ENCODE measurements at places on chromosomes 16 and 17.

DNA sequence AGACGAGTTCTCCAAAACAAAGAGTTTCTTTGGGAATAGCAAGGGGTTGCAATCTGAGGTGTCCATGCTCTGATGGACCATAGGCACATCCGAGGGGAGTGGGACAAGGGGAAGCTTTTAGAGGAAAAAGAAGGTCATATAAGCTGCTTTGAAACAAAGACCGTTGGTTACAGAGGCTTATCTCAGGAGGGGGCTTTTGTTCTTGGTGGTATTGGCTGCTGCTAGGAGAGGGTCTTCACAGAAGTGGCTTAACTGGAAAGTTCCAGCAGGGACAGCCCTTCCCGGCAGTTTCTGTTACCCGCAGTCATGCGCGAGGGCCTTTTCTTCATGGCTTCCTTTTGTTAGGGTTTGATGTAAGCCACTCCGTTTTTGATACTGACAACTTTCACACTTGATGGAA, 76.0 kb downstream of the RAP1GAP2 start:
- no peak for DNase-seq

- DNase-seq = no peak
Measured at GRCh38 chr17:16878084-16878483, 93.8 kb downstream of the TNFRSF13B start.

DNA sequence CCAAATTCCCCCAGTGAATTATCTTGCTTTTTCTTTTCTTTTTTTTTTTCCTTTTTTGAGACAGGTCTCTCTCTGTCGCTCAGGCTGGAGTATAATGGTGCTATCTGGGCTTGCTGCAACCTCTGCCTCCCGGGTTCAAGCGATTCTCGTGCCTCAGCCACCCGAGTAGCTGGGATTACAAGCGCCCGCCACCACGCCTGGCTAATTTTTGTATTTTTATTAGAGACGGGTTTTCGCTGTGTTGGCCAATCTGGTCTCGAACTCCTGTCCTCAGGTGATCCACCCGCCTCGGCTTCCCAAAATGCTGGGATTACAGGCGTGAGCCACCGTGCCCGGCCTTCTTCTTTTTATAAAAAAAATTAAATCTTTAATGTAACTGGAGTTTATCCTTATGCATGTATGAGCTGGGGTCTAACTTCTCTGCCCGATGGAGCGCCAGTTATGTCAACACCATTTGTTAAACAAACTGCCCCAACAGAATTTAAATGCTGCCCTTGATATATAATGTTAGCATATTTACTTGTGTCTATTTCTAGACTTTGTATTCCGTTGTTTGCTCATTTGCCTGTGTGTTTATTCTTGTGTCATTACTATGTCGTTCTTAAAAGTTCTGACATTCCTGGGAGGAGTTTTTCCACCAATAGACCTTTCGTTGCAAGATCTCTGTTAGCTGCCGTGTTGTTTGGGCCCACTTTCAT, 535 bp upstream of the AURKB start:
- DNase-seq = peak; percentile 44

- no peak for DNase-seq
Measured at GRCh38 chr16:2690852-2691251, 8.5 kb downstream of the KCTD5 start.

DNA sequence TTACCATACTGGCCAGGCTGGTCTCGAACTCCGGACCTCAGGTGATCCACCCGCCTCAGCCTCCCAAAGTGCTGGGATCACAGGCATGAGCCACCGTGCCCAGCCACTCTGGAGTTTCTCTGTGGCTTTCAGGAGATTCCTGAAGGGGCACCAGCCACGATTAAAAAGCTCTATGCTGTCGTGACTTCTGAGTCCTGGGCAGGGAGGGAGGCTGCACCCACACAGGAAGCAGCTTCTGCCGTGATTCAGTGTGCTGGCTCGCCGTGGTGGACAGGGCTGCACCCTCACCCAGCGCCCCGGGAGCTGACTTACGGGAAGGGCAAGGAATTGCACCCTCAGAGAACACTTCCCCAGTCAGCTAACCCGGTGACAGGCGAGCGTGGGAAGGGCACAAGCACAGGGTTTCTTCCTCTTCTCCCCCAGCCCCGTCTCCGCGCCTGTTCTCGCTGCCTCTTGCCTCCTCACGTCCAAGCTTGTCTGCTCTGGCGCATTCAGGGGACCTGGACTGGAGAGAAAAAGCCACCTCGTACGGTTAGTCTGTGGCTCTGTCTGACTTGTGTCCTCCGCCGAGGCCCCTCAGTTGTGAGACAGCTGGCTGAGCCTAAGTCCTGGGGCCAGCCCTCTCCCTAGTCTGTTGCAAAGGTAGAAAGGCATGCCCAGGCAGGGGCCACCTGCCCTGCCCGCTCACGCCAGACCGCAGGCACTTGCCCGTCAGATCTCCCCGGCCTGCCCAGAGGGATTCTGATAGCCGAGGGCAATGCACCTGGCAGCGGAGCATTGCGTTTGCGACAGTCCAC, 145.0 kb downstream of the SEC14L1 start:
- DNase-seq = peak; percentile 97

- no peak for DNase-seq
Measured at GRCh38 chr17:2905269-2905668, 109.0 kb downstream of the RAP1GAP2 start.

DNA sequence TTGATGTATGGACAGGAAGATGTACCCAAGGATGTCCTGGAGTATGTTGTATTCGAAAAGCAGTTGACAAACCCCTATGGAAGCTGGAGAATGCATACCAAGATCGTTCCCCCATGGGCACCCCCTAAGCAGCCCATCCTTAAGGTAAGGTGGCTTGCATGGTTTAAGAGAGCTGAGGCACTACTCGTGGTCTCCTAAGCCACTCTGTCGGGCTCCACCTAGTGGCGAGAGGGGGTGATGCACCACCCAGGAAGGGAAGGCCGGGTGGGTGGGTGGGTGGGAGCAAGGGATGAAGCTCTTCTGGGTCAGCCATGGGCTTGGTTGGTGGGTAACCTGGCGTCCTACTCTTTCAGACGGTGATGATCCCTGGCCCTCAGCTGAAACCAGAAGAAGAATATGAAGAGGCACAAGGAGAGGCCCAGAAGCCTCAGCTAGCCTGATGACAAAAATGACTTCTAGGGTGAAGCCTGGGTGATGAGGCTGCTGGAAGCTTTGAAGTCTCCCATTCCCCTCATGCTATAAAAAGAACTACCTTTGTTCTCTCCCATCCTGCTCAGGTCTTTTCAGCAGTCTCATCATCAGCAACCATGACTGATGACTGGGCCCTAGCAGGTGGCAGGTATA, 21.5 kb downstream of the GPR179 start:
- DNase-seq = peak; percentile 68

GRCh38 chr17:17635126-17635525, 43.6 kb upstream of the PEMT start:
- peak; percentile 24 for DNase-seq

- DNase-seq = no peak
Measured at GRCh38 chr17:50359998-50360461, 13.0 kb downstream of the MRPL27 start.
